ENCODE measurements at places on chromosomes 1 and 21. TPM values are rescaled to one million over a fixed set of nuclear protein-coding genes. Genes with fewer than 3 reads are reported as not detected.

SYT6 gene
- total RNA-seq, result under 0.01 TPM

SPATA21 gene
- not detected for total RNA-seq

GPR25 gene
- not detected for total RNA-seq

CTBS gene
- 18.4 TPM for total RNA-seq

LRRC39 gene
- 1.3 TPM for total RNA-seq

HPDL gene
- 0.44 TPM for total RNA-seq

GJC2 gene
- total RNA-seq, result 1.3 TPM

CHIA gene
- not detected for total RNA-seq

PRR9 gene
- not detected for total RNA-seq

SLAMF8 gene
- total RNA-seq, result 12.3 TPM

DENND4B gene
- 33.8 TPM for total RNA-seq

CR1 gene
- total RNA-seq, result 14.7 TPM

NLRP3 gene
- total RNA-seq, result 3.2 TPM

NPPA gene
- 0.66 TPM for total RNA-seq

PLA2G2A gene
- total RNA-seq, result 91.9 TPM

KCND3 gene
- 5.9 TPM for total RNA-seq

LCE2A gene
- not detected for total RNA-seq

CLCNKA gene
- total RNA-seq, result 1.1 TPM

GBP2 gene
- total RNA-seq, result 122 TPM

OR2AK2 gene
- 0.44 TPM for total RNA-seq

FAM72D gene
- not detected for total RNA-seq

FLG2 gene
- not detected for total RNA-seq

EPHX1 gene
- total RNA-seq, result 67.3 TPM

NEXN gene
- total RNA-seq, result 17.3 TPM

CYP4B1 gene
- 882 TPM for total RNA-seq

AGBL4 gene
- 1.9 TPM for total RNA-seq

CTH gene
- 11.7 TPM for total RNA-seq

PLA2G2F gene
- not detected for total RNA-seq

STIL gene
- total RNA-seq, result 4.8 TPM

CLEC20A gene
- total RNA-seq, result not detected

SLC9C2 gene
- total RNA-seq, result not detected

BATF3 gene
- 1.9 TPM for total RNA-seq

KIF2C gene
- total RNA-seq, result 0.73 TPM

ARHGEF19 gene
- 7.5 TPM for total RNA-seq

CELA3B gene
- total RNA-seq, result not detected

RXRG gene
- 0.16 TPM for total RNA-seq

C1orf226 gene
- total RNA-seq, result 13.8 TPM

GPR161 gene
- total RNA-seq, result 2.8 TPM

S100A14 gene
- total RNA-seq, result 70.1 TPM

OR10J1 gene
- total RNA-seq, result not detected

PM20D1 gene
- total RNA-seq, result 0.16 TPM

ATP1A4 gene
- not detected for total RNA-seq

RHBG gene
- total RNA-seq, result not detected

HMCN1 gene
- 18.4 TPM for total RNA-seq

CD1E gene
- total RNA-seq, result 0.64 TPM

SYCP1 gene
- total RNA-seq, result 0.16 TPM

NEK7 gene
- 82.3 TPM for total RNA-seq

SPRR5 gene
- not detected for total RNA-seq

Data from breast epithelium (tissue), 4 donors.